ENCODE measurements at places on chromosomes 2 and 18.

DNA sequence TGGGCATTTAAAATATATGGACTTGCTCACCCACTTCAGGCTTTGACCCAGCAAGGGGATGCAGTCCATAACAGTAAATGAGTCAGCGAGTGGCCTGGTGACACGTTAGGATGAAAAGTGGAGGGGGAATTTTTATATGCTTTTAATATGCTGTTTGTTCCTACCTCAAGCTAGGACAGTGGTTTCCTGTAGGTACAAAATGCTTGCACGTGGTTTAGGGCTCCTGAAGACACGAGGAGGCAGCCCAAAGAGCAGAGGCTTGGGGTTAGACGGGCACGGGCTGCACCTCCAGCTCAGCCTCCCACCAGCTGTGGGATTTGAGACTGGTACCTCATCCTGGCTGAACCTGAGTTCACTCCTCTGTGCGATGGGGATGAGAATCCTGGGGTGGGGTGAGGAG, 306.2 kb upstream of the CXCR4 start:
- DNase-seq = no peak

DNA sequence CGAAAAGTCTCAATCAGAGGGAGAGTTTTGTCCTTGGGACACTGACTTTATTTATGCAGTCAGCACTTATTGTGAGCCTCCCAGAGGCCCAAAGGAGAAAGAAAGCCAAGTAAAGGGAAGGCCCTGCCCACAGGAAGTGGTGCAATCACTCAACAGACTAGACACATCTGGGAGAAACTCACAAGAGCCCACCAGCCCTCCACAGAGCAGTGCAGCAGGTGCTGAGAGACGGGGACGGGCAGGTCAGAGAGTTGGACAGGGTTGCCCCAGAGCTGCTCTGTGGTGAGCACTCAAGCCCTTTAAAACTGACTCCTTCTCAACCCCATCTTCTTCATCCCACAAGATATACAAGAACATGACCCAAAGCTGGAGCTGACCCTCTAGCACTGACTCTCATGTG, 96.0 kb downstream of the TFCP2L1 start:
- DNase-seq = no peak

GRCh38 chr2:171044416-171044815, 115.4 kb downstream of the GORASP2 start:
- DNase-seq = no peak

DNA sequence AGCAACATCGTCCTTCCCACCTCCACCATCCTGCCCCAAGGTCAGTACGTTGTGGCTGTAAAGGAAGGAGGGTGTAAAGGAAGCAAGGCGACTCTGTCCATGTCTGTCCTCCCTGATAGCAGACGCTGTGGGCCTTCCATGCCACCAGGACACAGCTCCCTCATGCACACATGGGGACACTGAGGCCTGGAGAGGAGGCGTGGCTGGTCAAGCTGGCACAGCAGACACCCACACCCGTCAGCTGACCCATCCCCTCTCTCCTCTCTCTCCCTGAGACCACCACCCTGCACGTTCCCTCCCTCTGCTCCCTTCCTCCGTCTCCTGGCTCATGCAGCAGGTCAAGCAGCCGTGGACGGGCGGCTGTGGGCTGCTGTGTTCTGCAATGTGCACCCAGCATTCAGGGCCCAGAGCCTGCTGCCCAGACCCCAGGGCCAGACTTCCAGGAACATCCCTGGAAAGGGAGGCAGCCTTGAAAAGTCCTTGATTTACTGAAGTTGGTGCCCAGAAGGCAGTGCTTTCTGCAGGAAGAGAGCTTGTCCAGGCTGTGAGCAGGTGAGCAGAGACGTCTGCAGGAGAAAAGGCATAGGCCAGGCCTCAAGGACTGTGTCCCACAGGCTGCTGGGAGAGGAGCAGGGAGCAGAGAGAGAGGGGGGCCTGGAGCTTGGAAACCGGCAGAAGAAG, 133.6 kb downstream of the DDX1 start:
- no peak for DNase-seq

Measured in GM04504 (cell line).